ENCODE measurements at places on chromosomes 1 and 21.
A peak's percentile ranks its signal among the peaks of the same experiment; 100 is the strongest.

DNA sequence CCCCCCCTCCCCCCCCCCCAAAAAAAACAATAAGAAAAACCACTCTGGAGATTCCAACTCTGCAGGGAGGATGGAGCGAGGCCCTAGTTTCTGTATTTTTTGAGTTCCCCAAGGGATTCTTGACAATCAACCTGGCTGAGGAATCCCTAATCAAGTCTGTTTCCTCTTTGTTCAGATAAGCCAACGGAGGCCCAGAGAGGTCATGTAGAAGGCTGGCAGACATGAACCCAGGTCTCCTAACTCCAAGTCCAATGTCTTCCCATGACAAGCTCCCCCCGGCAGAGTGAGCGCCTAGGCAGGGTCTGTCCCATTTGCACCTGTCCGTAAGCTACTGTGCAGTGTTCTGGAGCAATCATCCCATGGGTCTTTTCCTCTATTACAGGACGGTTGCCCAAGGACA, 39.5 kb downstream of the LRRC71 start:
- no peak for DNase-seq

GRCh38 chr1:201944639-201945038, 1.7 kb downstream of the LMOD1 start:
- DNase-seq, result no peak

- DNase-seq, result no peak
Measured at GRCh38 chr1:2645143-2645542, 12.3 kb upstream of the MMEL1 start.

DNA sequence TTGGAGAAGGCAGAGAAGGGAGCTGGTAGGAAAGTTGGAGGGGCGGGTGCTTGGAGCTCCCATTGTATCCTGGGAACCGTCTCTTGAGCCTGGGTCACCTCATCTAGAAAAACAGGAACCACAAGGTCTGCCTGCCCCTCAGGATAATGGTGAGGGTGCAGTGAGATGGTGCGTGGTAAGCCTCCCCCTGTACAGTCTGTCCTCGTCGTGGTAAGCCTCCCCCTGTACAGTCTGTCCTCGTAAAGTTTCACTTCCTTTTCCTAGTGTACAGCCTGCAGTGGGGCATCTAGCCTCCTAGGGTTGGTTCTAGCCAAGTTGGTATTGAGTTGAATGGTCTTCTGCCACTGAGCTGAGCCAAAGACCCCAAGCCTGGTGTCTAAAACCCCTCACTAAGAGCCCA, 66.5 kb upstream of the IGSF21 start:
- DNase-seq, result no peak

- no peak for DNase-seq
Measured at GRCh38 chr1:111503585-111504060, at the start of the genes ADORA3 and TMIGD3. Gene ADORA3, minus strand, starts transcription at chr1:111503633. Its CDS starts 279 bp downstream, at chr1:111503354. Gene TMIGD3, minus strand, starts transcription at chr1:111503633. Its CDS starts 279 bp downstream, at chr1:111503354.

DNA sequence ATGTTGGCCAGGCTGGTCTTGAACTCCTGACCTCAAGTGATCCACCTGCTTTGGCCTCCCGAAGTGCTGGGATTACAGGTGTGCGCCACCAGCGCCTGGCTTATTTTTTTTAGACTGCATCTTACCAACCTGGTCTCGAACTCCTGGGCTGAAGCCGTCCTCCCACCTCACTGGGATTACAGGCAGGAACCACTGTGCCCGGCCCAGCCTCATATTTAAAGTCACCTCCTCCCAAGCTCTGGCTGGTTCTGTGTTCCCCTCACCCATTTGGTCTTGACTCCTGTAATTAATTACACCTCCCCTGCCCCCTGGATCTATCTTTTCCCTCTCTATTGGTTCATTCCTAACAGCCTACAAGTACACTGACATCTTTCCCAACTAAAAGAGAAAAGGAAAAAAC, 1.7 kb upstream of the EXOSC10 start:
- DNase-seq, result no peak

DNA sequence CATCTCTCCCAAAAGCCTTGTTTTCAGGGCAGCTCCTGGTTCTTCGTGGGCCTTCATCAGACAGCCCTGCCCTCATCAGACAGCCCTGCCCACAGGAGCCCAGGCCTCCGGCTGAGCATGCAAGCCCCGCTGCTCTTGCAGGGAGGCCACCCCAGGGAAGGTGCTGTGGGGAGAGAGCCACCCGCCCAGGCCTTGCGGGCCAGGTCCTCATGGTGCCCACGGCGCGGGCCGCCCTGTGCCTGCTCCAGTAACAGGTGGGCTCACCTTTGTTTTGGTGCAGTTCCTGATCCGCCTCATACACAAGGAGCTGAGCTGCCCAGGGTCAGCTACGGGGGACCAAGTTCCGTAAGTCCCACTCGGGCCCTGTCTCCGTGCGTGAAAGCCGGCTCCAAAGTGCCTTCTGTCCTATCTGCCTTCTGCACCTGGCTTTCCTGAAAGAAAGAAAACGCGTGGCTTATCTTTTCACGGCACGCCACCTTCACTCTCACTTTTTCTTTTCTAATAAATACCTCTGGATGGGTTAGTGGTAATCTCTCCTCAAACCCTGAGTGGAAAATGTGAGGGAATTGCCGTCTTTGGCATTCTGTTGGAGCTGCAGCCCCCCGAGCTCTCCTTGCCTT, 65.9 kb downstream of the SLC37A1 start:
- DNase-seq, result no peak

DNA sequence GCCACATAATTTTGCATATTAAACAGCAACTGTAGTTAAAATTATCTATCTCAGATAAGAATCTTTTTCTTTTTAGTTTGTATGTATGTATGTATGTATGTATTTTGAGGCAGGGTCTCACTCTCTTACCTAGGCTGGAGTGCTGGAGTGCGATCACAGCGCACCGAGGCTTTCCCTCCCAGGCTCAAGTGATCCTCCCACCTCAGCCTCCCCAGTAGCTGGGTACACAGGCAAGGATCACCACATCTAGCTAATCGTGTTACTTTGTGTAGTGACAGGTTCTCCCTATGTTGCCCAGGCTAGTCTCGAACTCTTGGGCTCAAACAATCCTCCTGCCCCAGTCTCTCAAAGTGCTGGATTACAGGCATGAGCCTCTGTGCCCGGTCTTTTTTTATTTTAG, 30.5 kb upstream of the PUM1 start:
- no peak for DNase-seq

DNA sequence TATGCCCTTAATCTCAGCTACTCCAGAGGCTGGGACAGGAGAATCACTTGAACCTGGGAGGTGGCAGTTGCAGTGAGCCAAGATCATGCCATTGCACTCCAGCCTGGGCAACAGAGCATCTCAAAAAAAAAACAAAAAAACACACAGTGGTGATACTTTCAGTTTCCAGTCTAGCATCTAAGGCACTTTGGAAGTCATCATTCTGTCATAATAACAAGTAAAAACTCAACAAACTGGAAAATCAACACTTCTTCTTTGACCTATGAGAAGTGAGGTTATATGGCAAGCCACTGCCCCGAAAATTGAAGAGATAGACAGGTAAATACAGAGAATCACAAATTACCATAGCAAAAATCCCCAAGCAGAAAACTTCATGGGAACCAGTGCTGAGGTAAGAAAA, 51.9 kb downstream of the IL12RB2 start:
- no peak for DNase-seq

- DNase-seq, result no peak
Measured at GRCh38 chr1:201307760-201308499, 24.6 kb downstream of the PKP1 start.

DNA sequence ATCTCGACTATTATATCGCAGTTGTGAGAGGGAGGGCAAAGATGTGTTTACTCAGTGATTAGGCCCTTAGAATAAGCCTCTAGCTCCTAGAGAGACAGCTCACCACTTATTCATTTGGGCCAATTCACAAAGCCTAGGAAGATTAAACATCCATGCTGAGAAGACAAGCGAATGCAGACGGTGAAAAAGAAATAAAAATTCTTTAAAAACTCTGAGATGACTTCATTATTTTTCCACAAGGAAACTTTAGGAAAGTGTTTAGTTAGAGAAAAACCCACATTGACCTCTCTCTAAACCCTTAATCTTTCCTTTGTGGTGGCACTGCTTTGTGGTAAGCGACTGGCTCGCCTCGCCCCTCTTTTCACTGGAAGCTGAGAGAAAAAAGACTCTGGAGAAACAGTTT, 146.8 kb upstream of the DMRTA2 start:
- DNase-seq, result peak; percentile 47

GRCh38 chr1:107140703-107141490, at the start of gene NTNG1:
Gene NTNG1, plus strand, starts transcription at chr1:107141039.
- DNase-seq, result no peak

DNA sequence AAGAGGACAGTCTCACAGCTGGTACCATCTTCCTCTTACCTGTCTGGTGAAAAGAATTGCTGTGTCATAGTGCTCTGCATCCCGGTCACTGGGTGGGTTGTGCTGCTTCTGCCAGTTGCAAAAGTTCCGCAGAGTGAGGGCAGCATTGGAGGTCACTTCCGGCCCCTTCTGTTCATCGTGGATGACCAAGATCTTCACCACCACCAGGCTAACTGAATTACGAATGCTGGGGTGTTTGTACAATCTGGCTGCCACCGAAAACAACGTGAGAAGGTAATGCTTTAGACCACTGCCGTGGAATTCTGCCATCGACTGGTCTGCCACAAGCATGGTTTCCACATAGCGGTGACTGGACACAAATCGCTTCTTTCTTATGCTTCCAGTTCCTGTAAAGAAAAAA, 2.9 kb downstream of the ADAMTS1 start:
- DNase-seq, result no peak

- peak; percentile 30 for DNase-seq
Measured at GRCh38 chr1:235946571-235946981, 79.9 kb upstream of the LYST start.

GRCh38 chr1:28190337-28190979, 14.0 kb upstream of the PTAFR start:
- no peak for DNase-seq

DNA sequence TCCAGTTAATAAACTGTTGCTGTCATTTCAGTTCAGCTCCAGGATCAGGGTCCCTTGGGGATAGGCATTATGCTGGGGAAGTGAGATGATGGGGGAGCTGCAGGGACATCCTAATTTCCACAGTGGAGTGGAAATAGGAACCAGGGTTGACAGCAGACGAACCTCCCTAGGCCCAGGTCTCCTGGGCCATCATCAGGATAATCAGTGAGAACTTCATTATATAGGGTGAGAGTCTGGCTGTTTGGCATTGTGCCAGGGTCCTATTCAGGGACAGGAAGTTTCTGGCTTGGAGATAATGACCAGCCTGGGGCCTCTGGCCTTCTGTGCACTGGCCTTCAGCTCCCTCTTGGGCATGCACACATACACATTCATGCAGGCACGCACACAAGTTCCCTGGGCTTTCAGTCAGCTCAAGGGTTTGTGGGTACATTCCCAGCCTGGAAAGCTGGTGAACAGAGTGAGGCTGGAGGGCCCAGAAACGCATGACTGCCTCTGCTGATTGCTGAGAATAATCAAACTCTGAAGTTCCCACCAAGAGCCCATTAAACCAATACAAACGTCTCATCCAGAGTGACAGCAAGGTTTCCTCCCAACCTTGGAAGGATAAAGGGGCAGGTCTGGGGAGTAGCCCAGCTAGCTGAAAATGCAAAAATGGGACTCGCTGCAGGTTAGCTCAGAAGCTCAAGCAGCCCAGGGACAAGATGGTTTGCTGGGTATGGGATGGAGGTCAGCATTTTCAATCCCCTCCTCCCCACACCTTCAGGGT, 13.9 kb upstream of the LRIG2 start:
- DNase-seq, result no peak

GRCh38 chr1:180185281-180185680, 30.6 kb downstream of the QSOX1 start:
- no peak for DNase-seq

- peak; percentile 45 for DNase-seq
Measured at GRCh38 chr1:213123536-213123935, 72.5 kb downstream of the RPS6KC1 start.

GRCh38 chr1:234968451-234968850, 160.2 kb downstream of the TOMM20 start:
- no peak for DNase-seq

GRCh38 chr1:243930822-243931671, 81.0 kb upstream of the AKT3 start:
- DNase-seq, result no peak

GRCh38 chr1:189036628-189037027, 1441.0 kb downstream of the BRINP3 start:
- DNase-seq, result no peak

DNA sequence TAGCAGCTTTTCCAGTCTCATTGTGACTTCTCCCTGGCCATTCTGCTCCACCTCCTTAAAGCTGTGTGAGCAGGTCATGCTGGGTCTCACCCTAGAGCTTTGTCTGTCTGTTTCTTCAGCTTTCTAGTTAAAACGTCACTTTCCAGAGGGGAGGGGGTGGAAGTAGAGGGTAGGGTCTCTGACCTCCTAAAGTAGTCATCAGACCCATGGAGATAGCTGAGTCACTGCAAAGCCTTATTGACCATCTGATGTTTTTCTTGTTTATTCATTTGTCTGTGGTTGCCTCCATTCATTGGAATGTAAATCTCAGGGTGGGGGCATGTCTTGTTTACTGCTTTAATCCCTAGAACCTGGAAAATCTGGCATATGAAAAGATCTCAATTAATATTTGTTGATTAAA, 52.7 kb downstream of the ELF3 start:
- no peak for DNase-seq

GRCh38 chr1:196608390-196609369, at the start of gene KCNT2:
Gene KCNT2, minus strand, starts transcription at chr1:196608440. Its CDS starts 131 bp downstream, at chr1:196608309.
- peak; percentile 23 for DNase-seq

DNA sequence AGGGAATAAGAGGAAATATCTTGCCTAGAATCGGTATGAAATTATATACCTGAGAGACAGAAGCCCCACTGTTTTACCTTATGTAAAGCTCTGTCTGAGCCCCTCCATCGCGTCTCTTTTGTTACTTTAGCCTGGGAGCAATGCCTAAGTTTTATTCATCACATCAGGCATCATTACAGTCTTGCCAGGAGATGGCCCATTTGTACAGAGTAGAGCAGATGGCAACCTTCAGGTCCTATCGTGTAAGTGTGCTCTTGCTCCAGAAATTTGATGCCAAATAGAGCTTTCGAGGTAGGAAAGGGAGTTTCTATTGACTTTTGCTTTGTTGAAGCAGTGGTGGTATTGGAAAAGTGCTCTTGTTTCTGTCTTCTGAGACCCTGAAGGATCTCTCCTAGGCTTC, 24.9 kb downstream of the CFAP126 start:
- no peak for DNase-seq

GRCh38 chr1:63615768-63616420, 22.7 kb downstream of the PGM1 start:
- DNase-seq, result no peak

- DNase-seq, result no peak
Measured at GRCh38 chr1:92929461-92929860, 31.8 kb downstream of the DIPK1A start.

GRCh38 chr21:44650973-44651675, 3.3 kb downstream of the KRTAP12-4 start:
- no peak for DNase-seq

- no peak for DNase-seq
Measured at GRCh38 chr21:35508139-35508888, 459.2 kb upstream of the RUNX1 start.

Measured in non-pigmented ciliary epithelial cell (primary cell).